ENCODE measurements at places on chromosomes 6 and 20. TPM values are rescaled to one million over a fixed set of nuclear protein-coding genes. Genes with fewer than 3 reads are reported as not detected.

DNA sequence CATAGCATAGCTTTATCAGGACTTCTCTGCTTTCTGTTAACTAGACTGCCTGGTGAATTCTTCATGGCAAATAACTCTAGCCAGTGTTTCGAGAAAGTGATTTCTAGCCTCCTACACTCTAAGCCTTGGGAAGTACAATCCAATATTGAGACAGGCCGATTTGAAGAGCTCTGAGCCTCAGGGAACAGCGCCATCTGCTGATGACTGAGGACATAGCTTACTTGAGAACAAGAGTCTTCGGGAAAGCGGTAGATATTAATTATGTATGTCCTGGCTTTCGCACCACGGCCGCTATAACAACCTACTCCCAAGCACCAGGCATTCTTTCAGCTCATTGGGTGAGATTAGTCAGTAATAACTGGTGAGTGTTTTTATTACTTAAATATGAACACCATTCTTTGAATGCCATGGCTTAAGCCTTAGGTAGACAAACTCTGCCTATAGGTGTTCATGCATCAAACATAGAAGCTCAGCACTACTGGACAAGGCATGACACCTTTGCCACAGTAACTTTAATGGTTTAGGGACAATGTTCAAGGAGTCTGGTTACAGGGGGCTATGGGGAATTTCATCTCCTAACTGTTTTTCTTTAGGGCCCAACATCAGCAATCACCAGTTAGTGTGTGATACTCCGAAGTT lies 518.6 kb downstream of the BMP2 start:
- DNase-seq, result peak; percentile 36

- no peak for DNase-seq
Measured at GRCh38 chr20:58742668-58743566, 50.3 kb downstream of the NPEPL1 start.

Gene SLC35D3
- not detected for total RNA-seq

- DNase-seq, result no peak
Measured at GRCh38 chr20:58142843-58143185, 85.6 kb downstream of the ANKRD60 start.

Gene TCP11
- total RNA-seq, result not detected

- no peak for DNase-seq
Measured at GRCh38 chr6:24646771-24647170, 780 bp upstream of the KIAA0319 start.

- DNase-seq, result no peak
Measured at GRCh38 chr6:154994836-154995253, 270 bp upstream of the TIAM2 start.

GRCh38 chr6:135871296-135871695 lies 19.8 kb downstream of the PDE7B start:
- peak; percentile 49 for DNase-seq

- DNase-seq, result no peak
Measured at GRCh38 chr6:33996120-33996475, 149.8 kb downstream of the GRM4 start.

- peak; percentile 53 for DNase-seq
Measured at GRCh38 chr20:62489186-62489931, 13.6 kb upstream of the GATA5 start.

- DNase-seq, result peak; percentile 87
Measured at GRCh38 chr6:142416179-142416578, 114.4 kb downstream of the ADGRG6 start.

Gene DSP
- 0.10 TPM for total RNA-seq

- no peak for DNase-seq
Measured at GRCh38 chr6:116385459-116385802, 14.7 kb downstream of the DSE start.

- DNase-seq, result no peak
Measured at GRCh38 chr6:79072640-79073181, 5.3 kb downstream of the PHIP start.

Gene FAM110A
- total RNA-seq, result 4.6 TPM

Gene ADGRF1
- total RNA-seq, result not detected

DNA sequence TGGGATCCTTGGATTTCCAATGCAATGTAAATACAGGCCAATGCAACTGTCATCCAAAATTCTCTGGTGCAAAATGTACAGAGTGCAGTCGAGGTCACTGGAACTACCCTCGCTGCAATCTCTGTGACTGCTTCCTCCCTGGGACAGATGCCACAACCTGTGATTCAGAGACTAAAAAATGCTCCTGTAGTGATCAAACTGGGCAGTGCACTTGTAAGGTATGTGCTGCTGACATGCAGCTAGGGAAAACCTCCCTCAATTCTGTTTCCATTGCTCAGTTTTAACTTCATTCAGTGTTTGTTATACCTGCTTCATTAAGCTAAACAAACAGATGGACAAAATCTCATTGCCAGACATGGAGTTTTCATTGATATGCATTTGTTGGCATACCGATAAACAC lies 397.1 kb downstream of the ARHGAP18 start:
- DNase-seq, result peak; percentile 78

DNA sequence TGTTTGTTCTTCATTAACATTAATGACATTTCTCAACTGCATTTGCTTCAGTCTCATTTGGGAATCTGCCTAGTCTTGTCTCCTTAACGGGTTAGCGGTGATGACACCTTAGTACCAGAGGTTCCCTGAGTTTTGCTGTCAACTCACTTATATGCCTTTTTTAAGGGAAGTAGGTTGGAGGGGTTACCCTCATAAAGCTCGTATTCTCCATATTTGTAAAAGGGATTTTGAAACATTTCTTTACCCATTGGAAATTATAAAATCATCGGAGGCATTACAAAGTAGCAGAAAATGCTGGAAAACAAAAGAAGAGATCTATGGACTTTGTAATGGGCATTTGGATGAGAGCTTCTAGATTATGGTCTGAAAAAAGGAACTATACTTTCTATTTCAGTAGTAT lies 88.7 kb upstream of the PRDM1 start:
- no peak for DNase-seq

GRCh38 chr20:50655311-50655880 lies 35.9 kb downstream of the RIPOR3 start:
- peak; percentile 39 for DNase-seq

DNA sequence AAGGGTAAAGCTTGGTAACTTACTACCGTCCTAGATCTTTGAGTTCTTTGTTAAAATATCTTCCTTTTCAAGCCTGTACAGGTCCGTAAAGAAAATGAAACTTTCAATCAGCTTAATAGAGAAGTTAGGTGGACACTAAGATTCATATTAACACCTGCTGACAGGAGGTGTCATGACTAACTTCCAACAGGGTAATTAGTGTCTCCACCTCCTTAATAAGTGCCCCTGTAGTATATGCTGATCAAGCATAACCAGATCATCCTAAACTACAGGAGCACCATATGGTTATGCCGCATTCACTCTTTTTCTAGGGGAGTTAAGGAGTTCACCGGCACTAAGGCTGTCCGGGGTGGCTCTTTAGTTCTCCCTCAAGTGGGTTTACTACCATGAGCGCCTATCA lies 23.9 kb upstream of the RALGAPA2 start:
- DNase-seq, result no peak

GRCh38 chr6:73613806-73614536 lies 39.8 kb downstream of the SLC17A5 start:
- no peak for DNase-seq

Gene EDN1
- 23.2 TPM for total RNA-seq

DNA sequence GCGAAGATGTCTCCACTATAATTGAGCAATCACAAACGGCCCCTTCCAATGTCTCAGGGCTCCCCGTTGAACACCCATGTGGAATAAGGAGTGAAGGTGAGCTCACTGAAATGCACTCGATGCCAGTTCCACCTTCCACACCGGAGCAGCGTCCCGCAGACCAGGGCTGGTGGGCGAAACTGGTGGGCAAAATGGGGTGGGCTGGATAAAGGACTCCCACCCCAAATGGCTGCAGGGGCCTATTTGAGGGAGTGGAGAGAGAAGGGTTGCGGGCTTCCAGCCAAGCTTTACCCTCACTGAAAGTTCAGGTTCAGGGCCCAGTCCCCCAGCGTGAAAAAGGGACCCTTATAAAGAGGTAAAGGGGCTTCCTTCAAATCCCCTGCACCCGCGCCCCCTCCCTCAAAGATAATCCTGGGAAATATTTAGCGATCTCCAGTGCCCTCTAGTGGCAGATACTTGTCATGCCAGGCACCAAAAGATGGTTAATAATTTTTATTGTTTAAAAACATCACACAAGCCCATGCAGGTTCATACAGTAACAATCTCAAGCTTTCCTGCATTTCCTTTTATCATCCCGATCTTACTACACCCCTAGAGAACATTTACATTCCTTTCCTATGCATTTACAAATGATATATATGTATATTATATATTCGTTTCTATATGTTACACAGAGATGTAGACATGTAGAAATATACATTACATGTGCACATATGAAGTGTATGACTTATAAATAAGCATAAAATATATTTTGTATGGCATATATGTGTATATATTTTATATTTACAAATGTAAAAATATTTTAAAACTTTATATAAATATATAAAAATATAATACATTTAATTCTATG lies 58.2 kb upstream of the NKX2-2 start:
- DNase-seq, result no peak

GRCh38 chr20:37329481-37330165 lies 16.3 kb upstream of the SRC start:
- no peak for DNase-seq

DNA sequence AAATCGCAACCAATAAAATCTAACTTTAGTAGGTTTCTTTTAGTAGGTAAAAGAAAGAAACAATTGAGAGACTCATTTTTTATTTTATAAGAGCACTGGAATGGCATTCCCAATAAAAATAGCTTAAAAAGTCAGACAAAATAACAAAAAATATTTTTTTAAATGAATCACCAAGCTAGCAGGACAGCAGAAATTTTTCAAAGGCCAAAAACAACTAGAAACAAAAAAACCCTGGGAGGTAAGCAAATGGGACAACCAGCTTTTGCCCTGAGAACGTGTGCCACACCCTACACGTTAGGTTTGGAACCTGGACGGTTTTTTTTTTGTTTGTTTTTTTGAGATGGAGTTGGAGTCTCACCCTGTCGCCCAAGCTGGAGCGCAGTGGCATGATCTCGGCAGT lies 19.6 kb downstream of the GPLD1 start:
- no peak for DNase-seq

Gene SLPI
- 25.7 TPM for total RNA-seq

Gene BPIFB2
- not detected for total RNA-seq

GRCh38 chr6:74510878-74511277 lies 695.0 kb downstream of the COL12A1 start:
- no peak for DNase-seq

DNA sequence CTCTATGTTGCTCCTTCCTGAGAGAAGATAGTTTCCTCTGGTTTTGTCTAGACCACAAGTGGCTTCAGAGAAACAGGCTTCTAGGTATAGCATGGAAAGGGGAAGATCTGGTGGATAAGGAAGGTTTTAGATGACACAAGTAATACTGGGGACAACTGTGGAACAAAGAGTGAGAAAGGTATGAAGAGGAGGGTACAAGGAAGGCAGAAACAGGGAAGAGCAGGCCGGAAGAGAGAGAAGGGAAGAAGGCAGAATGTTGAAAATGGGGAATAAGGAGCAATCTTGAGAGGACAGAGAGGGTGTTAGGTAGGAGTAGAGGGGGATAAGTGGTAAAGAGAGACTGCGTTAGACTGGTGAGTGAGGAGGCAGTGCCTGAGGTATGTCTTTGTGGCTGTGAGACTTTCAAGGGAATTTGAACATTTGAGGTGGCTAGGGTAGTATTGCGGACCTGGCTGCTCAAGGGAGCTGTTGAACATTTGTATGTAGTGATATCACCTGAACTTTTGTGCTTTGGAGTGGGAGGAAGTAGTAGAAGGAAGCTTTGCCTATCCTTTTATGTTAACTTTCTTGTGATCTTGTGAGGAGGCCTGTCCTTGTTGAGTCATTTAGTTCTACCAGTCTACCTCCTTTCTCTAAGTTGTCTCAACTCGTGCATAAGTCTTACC lies 69.5 kb downstream of the FOXO3 start:
- DNase-seq, result no peak

Data from MG63 (cell line).